Activated naive CD8-positive, alpha-beta T cell treated with anti-CD3 and anti-CD28 coated beads, Interleukin-2, amount 10 ng/mL, durations not matched to agents 7 days and 5 days (primary cell): ENCODE measurements at places on chromosomes 11 and 22. TPM values are rescaled to one million over a fixed set of nuclear protein-coding genes. Genes with fewer than 3 reads are reported as not detected.
A peak's percentile ranks its signal among the peaks of the same experiment; 100 is the strongest.

The KCTD17 gene
- 34.7 TPM for total RNA-seq

The KRTAP5-1 gene
- total RNA-seq = not detected

The GAL3ST1 gene
- 0.68 TPM for total RNA-seq

The SMTNL1 gene
- not detected for total RNA-seq

The OR5B21 gene
- total RNA-seq = 0.45 TPM

The MFRP gene
- not detected for total RNA-seq

The CRYBA4 gene
- not detected for total RNA-seq

The MAJIN gene
- total RNA-seq = not detected

The P2RY2 gene
- total RNA-seq = not detected

The FOLR2 gene
- 0.33 TPM for total RNA-seq

The LINC01488 gene
- total RNA-seq = not detected

The MS4A6E gene
- total RNA-seq = not detected

The PRSS23 gene
- 0.28 TPM for total RNA-seq

The APOL4 gene
- total RNA-seq = 5.7 TPM

The ARHGAP42 gene
- not detected for total RNA-seq

The YDJC gene
- total RNA-seq = 46.7 TPM

- H3K4me1 ChIP-seq = peaks cover 14% of the 10 kb centered on the region
- H3K4me3 ChIP-seq = no peak overlapping the region
- no peak for DNase-seq
- H3K36me3 ChIP-seq = no peaks in the 10 kb centered on the region
- H3K27ac ChIP-seq = no peak overlapping the region
Observed at GRCh38 chr22:23675502-23676415, 15.1 kb upstream of the RGL4 start.

GRCh38 chr11:94705891-94706615 is 62.1 kb upstream of the AMOTL1 start:
- no peak overlapping the region for H3K4me3 ChIP-seq
- no peak for DNase-seq
- no peak overlapping the region for H3K27ac ChIP-seq
- peaks cover 26% of the 10 kb centered on the region for H3K27me3 ChIP-seq

DNA sequence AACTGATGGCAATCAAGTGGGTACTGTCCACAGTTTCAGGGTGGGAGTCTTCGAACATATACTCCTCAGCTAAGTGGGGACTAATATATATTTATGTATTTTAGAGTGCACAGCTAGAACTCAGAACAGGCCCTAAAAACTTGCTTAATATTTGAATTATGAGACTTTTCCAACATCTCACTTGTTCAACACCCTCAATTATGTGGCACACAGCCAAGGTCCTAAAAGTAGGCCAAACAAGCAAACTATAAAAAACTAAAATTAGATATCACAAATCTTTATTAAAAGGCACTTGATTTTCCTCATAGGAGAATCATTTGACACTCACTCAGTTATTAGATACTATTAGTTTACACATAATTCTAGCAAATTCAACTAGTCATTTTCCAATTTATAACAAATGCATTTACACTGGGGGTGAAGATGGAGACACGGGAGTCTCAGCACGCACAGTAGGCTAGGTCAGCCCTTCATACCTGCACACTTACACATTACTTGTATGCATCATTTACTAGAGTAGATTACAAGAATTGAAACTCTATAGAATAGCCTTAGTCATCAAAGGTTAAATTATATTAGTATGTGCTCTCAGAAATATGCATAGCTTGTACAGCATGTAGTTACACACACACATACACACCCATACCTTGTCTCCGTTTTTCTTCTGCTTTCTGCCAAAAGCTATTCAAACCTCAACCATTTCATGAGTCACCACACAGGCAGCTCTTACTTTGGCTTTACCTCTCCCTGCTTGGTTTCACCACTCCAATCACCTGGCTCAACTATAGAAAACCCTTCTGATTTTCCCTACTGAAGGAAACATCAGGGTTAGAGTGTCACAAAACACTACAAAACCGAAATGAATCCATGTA is 171.5 kb downstream of the SBF2 start:
- H3K27ac ChIP-seq = no peak overlapping the region
- H3K4me1 ChIP-seq = peaks cover 3% of the 10 kb centered on the region
- no peaks in the 10 kb centered on the region for H3K27me3 ChIP-seq
- H3K4me3 ChIP-seq = no peak overlapping the region

DNA sequence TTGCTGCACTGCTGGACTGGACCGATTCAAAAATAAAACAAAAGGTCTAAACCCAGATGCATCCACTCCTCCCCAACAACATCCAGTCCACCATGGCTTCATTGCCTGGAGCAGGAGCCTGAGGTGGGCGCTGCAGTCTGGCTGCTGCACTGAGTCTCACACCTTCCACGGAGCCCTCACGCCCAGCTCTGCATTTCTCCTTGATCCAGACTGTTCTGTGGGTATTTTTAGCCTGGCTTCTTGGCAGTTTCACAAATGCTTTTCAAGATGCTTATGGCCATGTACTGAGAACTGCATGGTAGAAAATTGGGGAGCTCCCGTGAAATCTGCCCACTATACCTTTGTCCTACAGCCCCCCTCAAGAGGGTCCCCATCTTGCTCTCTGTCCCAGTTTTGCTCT is 53.3 kb upstream of the JAM3 start:
- H3K27ac ChIP-seq = no peak overlapping the region
- H3K27me3 ChIP-seq = peaks cover 42% of the 10 kb centered on the region
- no peak overlapping the region for H3K4me3 ChIP-seq
- peaks cover 2% of the 10 kb centered on the region for H3K4me1 ChIP-seq
- H3K36me3 ChIP-seq = no peaks in the 10 kb centered on the region

DNA sequence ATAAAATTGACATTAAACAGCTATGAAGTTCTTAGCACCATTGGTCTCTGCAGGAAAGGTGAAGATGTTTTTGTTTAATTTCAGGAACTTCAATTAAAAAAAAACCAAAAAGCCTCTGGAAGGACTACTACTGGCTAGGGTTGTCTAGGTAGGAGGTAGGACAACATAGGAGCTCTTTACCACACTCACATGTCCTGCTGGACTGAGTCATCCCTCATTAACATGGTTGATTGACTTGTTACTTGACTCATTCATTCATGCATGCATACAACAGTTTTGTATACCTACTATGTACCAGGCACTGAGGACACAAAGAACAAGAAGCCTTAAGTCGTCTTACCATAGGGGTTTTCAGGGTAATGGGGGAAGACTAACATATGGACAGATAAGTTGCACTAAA is 216.9 kb upstream of the ARHGAP20 start:
- H3K4me1 ChIP-seq = no peaks in the 10 kb centered on the region
- no peak overlapping the region for H3K27ac ChIP-seq
- peaks cover 4% of the 10 kb centered on the region for H3K27me3 ChIP-seq
- H3K36me3 ChIP-seq = no peaks in the 10 kb centered on the region

- peak; percentile 33 for DNase-seq
- no peak overlapping the region for H3K4me3 ChIP-seq
- H3K36me3 ChIP-seq = peaks cover 2% of the 10 kb centered on the region
- no peak overlapping the region for H3K27ac ChIP-seq
Observed at GRCh38 chr11:3160252-3161031, 4.7 kb downstream of the OSBPL5 start.

- H3K36me3 ChIP-seq = no peaks in the 10 kb centered on the region
- H3K4me1 ChIP-seq = peaks cover 23% of the 10 kb centered on the region
- no peak for DNase-seq
- peaks cover 2% of the 10 kb centered on the region for H3K27me3 ChIP-seq
- H3K4me3 ChIP-seq = no peak overlapping the region
- no peak overlapping the region for H3K27ac ChIP-seq
Observed at GRCh38 chr11:73287400-73288101, 15.4 kb downstream of the P2RY6 start.

DNA sequence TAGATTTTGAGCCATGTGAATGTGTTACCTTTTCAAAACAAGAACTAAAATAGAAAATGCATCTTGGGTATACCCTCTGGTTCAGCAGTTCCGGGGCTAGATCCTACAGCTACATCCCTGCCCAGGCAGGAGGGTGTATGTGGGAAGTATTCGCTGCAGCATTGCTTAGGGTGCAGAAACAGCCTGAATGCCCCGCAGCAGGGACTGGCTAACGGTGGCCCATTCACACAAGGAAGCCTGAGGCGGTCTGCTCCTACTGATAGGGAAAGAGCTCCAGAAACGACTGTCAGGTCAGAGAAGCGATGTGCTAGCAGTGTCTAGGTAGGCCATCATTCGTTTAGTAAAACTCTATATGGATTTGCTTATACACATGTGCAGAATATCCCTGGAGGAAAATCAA is 9.9 kb upstream of the RASL10A start:
- no peaks in the 10 kb centered on the region for H3K27me3 ChIP-seq
- no peak overlapping the region for H3K27ac ChIP-seq
- no peak overlapping the region for H3K4me3 ChIP-seq
- H3K36me3 ChIP-seq = peaks cover 6% of the 10 kb centered on the region

GRCh38 chr11:39732001-39732400 is 1727.5 kb downstream of the LRRC4C start:
- no peak overlapping the region for H3K4me3 ChIP-seq
- H3K36me3 ChIP-seq = no peaks in the 10 kb centered on the region
- no peaks in the 10 kb centered on the region for H3K27me3 ChIP-seq

DNA sequence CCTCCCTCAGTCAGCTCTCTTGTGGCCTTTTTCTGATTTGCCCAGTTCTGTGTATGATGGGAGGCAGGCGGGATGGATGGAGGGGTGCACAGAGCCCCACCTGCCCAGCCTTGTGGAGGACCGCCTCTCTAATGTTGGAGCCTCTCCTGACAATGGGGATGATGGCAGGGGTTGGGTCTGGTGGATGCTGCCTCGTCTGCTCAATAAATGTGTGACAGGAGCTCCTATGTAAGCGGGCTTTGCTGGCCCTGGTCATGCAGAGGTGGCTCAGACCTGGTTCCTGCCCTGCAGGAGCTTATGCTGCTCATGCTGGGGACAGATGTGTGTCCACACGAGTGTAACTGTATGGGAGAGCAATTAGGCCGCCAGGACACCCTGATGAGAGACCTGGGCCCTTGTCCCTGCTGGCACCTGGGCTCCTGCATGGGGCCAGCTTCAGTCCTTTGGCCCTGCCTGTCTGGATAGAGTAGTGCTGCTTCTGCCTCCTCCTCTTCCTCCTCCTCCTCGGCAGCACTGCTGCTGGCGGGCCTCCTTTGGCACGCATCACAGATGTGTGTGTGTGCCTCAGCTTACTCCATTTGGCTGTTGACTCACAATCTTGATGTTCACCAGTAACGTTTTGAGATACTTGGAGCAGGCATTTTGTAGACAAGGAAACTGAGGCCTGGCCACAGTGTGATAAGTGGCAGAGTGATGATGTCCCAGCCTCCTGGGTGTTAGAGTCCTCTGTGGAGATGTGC is 131.0 kb downstream of the TBC1D22A start:
- H3K4me3 ChIP-seq = no peak overlapping the region
- peaks cover 18% of the 10 kb centered on the region for H3K36me3 ChIP-seq
- peaks cover 1% of the 10 kb centered on the region for H3K4me1 ChIP-seq
- no peak overlapping the region for H3K27ac ChIP-seq
- no peaks in the 10 kb centered on the region for H3K27me3 ChIP-seq

GRCh38 chr22:36998620-36999351 is 20.5 kb downstream of the TST start:
- DNase-seq = no peak
- H3K27me3 ChIP-seq = peaks cover 18% of the 10 kb centered on the region
- no peak overlapping the region for H3K4me3 ChIP-seq
- no peaks in the 10 kb centered on the region for H3K36me3 ChIP-seq
- H3K4me1 ChIP-seq = no peaks in the 10 kb centered on the region
- no peak overlapping the region for H3K27ac ChIP-seq

DNA sequence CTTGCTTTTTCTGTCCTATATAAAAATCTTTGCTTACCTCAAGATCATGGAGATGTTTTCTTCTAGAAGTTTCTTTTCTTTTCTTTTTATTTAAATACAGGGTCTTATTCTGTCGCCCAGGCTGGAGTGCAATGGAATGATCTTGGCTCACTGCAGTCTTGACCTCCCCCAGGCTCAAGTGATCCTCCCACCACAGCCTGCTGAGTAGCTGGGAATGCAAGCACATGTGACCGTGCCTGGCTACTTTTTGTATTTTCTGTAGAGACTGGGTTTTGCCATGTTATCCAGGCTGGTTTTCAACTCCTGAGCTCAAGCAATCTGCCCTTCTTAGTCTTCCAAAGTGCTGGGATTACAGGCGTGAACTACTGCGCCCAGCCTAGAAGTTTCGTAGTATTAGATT is 45.3 kb downstream of the USP35 start:
- DNase-seq = no peak
- no peak overlapping the region for H3K27ac ChIP-seq
- no peaks in the 10 kb centered on the region for H3K27me3 ChIP-seq
- peaks cover 7% of the 10 kb centered on the region for H3K4me1 ChIP-seq
- no peak overlapping the region for H3K4me3 ChIP-seq

GRCh38 chr11:13343067-13343466 is 65.5 kb downstream of the BMAL1 start:
- H3K4me1 ChIP-seq = peaks cover 46% of the 10 kb centered on the region
- DNase-seq = no peak
- H3K36me3 ChIP-seq = no peaks in the 10 kb centered on the region
- H3K27ac ChIP-seq = no peak overlapping the region
- H3K27me3 ChIP-seq = no peaks in the 10 kb centered on the region

GRCh38 chr11:123707606-123708205 is 33.8 kb downstream of the ZNF202 start:
- H3K27me3 ChIP-seq = peaks cover 17% of the 10 kb centered on the region
- no peak overlapping the region for H3K27ac ChIP-seq

GRCh38 chr11:61332281-61332796 is 566 bp downstream of the DDB1 start:
- H3K4me3 ChIP-seq = peak overlapping the region; percentile 98
- peaks cover 62% of the 10 kb centered on the region for H3K4me1 ChIP-seq
- H3K36me3 ChIP-seq = peaks cover 13% of the 10 kb centered on the region

- H3K27ac ChIP-seq = no peak overlapping the region
- peaks cover 8% of the 10 kb centered on the region for H3K4me1 ChIP-seq
- no peaks in the 10 kb centered on the region for H3K27me3 ChIP-seq
Observed at GRCh38 chr11:65468874-65469333, 29.9 kb upstream of the MALAT1 start.

- peak overlapping the region; percentile 7 for H3K27ac ChIP-seq
- H3K4me3 ChIP-seq = no peak overlapping the region
- peaks cover 10% of the 10 kb centered on the region for H3K4me1 ChIP-seq
- no peaks in the 10 kb centered on the region for H3K36me3 ChIP-seq
Observed at GRCh38 chr22:20254975-20255946, 12.9 kb downstream of the RTN4R start.

- H3K27me3 ChIP-seq = peaks cover 15% of the 10 kb centered on the region
- H3K4me3 ChIP-seq = no peak overlapping the region
- no peak overlapping the region for H3K27ac ChIP-seq
- H3K36me3 ChIP-seq = peaks cover 3% of the 10 kb centered on the region
Observed at GRCh38 chr22:21028277-21029251, 3.8 kb downstream of the SLC7A4 start.

GRCh38 chr11:92859156-92859690 is 110.2 kb upstream of the MTNR1B start:
- no peak overlapping the region for H3K4me3 ChIP-seq
- no peaks in the 10 kb centered on the region for H3K4me1 ChIP-seq
- no peak for DNase-seq
- H3K27me3 ChIP-seq = peaks cover 4% of the 10 kb centered on the region
- no peak overlapping the region for H3K27ac ChIP-seq
- no peaks in the 10 kb centered on the region for H3K36me3 ChIP-seq

DNA sequence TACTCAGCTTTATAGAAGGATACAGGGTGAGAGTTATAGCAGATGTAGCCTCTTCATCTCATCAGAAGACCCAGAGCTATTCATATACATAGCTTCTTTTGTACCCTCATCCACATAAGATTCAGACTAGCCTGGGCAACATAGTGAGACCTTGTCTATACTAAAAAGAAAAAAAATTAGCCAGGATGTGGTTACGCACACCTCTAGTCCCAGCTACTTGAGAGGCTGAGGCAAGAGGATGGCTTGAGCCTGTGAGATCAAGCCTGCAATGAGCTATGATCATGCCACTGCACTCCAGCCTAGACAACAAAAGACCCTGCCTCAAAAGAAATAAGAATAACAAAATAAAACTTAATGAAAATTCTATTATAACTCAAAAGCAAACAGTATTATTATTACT is 36.7 kb upstream of the B3GNT6 start:
- peaks cover 10% of the 10 kb centered on the region for H3K4me1 ChIP-seq
- no peak for DNase-seq
- peaks cover 1% of the 10 kb centered on the region for H3K36me3 ChIP-seq
- no peak overlapping the region for H3K4me3 ChIP-seq
